ENCODE measurements at places on chromosomes 5 and 9.

GRCh38 chr9:35835766-35836165 lies 6.7 kb downstream of the TMEM8B start:
- no peak for DNase-seq

DNA sequence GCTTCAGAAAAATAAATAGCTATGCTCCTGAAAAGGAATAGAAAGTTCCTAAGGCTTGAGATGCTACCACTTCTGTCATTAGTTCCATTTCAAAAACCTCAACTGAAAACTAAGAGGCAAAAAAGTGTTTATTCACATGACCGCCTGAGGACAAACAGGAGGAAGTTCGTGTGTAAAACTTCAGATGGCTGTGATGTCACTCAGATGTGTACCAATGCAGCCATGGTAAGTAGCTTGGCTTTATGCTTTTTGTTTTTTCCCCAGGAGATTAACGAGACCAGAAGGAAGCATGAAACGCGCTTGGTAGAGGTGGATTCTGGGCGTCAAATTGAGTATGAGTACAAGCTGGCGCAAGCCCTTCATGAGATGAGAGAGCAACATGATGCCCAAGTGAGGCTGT lies 33.0 kb downstream of the LMNB1 start:
- no peak for DNase-seq

DNA sequence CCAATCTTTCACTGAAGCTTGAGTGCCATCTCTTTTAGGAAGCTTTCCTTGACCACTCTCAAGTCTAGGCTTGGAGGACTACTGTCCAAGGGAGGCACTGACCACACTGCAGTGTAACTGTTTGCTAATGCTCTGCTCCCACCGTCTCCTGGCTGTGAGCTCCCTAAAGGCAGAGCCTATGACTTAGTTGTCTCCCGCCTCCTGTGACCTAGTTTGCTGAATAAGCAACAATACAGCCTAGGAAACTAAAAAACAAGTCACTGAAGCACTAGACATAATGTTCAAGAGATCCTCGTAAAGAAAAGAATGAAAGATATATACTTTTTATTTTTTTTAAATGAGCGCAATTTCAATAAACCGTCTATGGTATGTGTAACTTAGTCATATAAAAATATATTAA lies 31.4 kb downstream of the LIX1 start:
- DNase-seq: no peak

DNA sequence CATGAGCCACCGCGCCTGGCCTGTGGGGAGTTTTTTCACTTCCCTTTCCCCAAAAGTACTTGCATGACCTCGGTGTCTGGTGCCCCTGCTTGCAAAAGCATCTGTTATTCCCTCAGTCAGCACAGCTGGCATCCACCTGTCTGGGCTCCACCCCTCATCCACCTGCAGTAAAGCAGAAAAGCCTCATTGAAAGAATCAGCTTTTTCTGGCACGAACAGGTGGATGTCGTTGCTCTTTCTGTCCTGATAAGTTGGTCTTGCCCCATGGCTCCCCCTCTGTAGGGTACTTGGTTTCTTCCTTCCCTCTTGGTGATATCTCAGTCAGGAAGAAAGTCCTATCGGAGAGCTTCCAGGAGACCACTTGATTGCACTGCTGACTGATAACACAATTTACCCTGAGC lies 37.4 kb downstream of the WWC1 start:
- no peak for DNase-seq

DNA sequence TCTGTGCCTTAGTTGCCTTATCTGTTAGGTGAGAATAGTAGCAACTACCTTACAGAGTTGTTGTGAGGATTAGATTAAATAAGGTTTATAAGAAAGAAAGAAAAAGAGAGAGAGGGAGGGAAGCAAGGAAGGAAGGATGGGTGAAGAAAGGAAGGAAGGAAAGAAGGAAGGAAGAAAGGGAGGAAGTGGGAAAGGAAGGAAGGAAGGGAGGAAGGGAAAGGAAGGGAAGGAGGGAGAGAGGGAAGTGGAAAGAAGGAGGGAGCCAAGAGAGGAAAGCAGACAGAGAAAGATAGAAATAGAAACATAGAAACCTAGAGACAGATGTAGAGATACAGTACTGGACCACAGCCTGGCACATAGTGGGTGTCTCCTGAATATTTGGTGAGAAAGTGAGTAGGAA lies 207.1 kb upstream of the TRIM32 start:
- DNase-seq: no peak

Measured in HFF-Myc (cell line).